Head of caudate nucleus (tissue), 42 donors: ENCODE measurements at places on chromosomes 7 and 10.
A peak's percentile ranks its signal among the peaks of the same experiment; 100 is the strongest.

DNA sequence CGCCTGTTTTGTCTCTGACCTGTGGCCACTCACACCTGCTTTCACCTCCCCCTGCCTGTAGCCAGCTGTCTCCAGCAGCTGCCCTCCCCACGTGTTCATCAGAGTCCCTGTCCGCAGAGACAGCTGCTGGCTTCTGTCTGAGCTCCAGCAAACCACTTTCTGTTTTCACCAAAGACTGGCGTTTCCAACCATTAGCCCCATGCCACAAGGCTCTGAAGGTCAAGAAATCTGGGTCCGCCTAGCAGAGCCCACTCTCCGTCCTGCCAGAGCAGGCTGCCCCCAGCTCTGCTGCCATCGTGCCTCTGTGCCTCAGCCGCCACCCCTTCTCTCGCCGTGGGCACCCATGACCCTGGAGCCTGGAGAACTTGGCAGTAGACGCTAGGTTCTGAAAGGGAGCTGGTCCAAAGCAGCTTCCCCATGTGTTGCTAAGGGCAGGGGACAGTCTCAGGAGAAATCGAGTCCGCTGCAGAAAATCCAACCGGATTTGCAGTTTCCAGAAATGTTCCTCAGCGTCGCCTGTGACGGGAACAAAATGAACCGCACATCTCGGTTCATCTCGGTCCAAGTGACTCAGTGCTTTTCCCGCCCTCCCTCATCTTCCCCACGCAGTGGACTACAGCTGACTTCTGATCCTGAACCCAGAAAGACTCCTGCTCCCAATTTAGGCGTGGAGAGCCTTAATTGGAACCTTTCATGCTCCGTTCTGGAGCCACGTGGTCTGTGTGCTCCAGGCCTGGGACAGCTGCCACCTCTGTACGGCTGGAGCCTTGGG is 28.0 kb downstream of the TMEM120A start:
- no peak for DNase-seq

DNA sequence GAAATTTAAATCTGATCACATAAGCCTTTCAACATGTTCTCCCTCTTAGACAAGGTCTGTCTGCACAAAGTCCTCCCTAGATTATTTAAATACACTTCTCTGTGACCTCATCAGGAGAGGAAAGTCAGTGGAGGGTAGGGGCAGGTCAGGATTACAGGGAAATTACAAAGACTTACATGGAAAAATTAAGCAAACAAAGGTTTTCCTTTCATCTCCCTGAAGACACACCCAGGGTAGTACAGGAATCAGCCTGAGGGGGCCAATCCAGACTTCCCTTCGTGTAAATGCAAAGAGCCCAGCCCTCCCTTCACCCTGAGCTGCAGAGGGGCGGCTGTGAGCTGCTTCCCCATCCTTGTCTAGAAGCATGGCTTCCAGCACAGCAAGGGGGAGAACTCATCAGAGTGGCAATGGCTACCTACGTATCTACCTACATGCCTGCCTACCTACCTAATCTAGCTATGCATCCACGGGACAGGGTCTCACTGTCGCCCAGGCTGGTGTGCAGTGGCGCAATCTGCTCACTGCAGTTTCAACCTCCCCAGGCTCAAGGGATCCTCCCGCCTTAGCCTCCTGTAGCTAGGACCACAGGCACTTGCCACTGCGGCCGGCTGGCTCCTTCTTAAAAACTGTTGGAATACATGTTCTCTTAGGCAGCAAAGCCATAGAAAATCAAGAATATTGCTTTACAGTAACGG is 33.2 kb downstream of the PITRM1 start:
- DNase-seq: no peak

GRCh38 chr7:151134743-151135524 is 32.6 kb downstream of the GBX1 start:
- no peak for DNase-seq

GRCh38 chr10:15791816-15792524 is 68.3 kb downstream of the MINDY3 start:
- DNase-seq: no peak

- no peak for DNase-seq
Observed at GRCh38 chr10:21022821-21023220, 125.7 kb upstream of the NEBL start.

DNA sequence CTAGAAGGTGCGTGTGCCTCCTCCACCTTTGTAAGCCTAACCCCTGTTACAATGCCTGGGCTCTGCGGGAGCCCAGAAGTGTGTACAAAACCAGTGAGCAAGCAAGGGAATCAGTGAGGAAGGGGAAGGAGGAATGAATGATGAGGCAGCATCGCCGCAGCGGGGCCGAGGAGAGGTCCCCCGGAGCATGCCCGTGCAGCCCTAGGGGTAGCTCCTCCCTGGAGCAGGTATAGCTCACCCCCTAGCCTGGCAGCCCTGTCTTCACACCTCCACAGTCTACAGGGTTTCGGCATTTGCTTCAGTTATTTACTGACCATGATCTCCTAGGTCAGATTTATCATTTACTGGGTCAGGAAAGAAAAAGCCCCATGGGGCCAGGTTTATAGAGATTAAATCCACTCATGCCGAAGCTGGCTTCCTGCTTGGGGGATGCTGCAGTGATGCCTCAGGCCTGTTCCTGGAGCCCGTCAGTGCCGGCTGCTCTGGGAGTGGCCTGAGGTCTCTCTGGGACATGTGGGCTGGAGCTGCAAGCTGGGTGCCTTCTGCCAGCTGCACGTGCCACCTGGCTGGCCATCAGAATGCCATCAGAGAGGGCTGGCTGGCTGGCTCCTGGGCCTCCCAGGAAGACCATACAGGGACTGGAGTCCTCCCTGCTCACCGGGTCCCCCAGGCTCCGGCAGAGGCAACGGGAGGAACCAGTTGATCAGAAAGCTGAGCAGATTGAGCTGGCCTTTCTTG is 138.9 kb downstream of the GRK5 start:
- no peak for DNase-seq

- DNase-seq: peak; percentile 31
Observed at GRCh38 chr7:55366461-55367070, 1.4 kb downstream of the LANCL2 start.

DNA sequence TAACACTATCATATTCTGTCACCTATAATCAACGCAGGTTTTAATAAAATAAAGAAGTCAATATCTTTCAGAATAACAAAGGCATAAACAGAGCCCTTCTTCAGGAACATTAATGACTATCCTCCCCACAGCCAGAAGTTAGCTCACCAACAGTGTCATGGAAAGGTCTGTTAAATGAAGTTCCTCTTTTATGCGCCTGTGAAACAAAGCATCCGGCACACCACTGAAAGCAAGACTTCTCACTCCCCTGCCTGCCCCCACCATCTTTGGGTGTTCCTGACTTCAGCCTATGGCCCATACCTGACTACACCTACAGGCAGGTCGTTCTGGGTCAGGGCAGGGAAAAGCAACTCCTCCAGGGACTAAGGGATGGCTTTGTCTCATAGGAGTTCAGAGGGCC is 205.4 kb downstream of the FANK1 start:
- DNase-seq: no peak

DNA sequence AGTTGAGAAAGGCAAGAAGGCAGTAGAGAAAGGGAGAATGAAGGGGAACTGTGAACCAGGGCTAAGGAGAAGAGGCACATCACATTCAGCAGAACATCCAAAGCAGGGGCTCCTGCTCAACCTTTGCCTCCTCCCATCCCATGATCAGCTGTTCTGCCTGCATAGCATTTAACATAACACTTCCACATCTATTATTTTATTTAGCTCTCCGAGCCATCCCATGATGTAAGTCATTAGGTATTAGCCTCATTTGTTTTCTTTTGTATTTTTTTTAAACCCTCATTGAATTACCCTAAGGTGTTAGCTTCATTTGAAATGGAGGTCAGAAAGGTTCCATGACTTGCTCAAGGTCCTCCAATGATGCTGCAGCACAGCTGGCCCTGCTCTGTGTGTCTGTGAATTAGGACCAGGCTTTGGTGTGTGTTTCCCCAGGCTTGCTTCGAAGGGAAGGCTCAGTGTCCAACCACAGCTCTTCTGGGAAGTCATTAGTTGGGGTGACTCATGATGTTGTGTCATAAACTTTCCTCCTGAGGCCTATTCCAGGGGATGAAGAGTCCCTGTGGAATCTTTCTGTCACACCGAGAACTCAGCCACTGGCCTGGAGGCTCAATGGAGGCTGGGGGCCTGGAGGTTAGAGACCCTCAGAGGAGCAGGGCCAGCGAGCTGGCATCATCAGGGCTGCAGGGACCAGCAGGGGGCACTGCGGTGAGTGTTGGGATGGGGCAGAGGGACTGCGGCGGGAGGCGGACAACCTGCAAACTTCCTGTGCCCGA is 16.5 kb downstream of the NPFFR1 start:
- DNase-seq: no peak
